ENCODE measurements at places on chromosomes 3 and 15.

- no peak for DNase-seq
Measured at GRCh38 chr3:141981084-141981483, 104.6 kb downstream of the ATP1B3 start.

GRCh38 chr15:85607842-85608241 is 186.9 kb downstream of the KLHL25 start:
- no peak for DNase-seq

DNA sequence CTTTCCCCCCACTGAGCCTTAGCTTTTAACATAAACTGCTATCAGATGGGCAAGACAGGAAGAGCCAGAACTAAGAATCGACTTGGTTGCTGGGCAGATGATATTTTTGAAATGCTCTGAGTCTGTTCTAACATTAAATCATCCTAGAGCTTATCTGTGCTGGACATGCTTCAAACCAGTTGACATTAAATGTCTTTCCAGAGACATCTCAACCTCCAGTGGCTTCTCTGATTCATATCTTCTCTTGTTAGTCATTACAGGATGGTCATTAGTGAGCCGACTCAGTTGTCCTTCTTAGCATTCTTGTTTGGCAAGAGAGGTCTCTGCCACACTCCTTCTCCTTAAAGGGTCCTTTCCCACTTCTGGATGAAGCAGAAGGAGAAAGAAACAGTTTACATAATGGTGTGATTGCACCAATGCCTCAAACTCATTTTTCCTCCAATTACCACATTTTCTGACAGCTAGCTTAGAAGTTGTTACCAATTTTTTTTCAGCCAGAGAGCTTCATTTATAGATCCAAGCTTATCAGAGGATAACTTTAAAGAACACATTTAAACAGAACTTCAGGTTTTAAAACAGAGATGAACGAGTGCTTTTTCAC is 21.7 kb upstream of the SYN2 start:
- no peak for DNase-seq

DNA sequence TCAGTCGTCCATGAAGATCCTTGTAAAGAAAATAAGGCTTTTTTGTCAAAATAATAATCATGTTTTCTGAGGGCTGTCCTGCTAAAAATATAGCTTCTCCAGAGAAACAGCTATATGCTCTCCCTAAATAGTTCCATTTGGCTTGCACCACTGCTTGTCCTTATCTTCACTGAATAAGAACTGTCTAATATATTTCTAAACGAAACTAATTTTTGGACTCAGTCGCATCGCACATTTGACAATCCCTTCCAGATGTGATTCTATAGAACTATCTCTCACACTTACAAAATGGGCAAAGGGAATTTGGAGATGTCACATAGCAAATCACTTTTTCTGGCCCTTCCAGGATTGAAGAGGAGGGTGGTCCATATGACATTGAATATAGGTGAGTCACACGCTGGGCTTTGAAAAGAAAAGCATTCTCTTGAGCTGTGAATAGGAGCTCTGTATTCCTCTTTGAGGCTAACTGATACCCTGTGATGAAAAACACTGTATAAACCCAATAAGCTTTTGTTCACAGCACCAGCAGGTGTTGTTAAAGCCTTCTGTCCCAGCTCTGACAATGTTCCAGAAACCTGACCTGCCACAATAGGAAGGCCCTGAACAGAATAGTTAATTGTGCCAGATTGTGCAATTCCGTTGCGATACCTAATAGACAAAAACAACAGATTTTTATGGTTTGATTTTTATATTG is 1144.2 kb downstream of the ROBO2 start:
- DNase-seq = no peak

All from stimulated activated CD4-positive, alpha-beta T cell treated with anti-CD3 and anti-CD28 coated beads, Interleukin-1b, Interleukin-23, amount 100 ng/mL, for 24 hours (primary cell).